ENCODE measurements at places on chromosomes 5 and 9. TPM values are rescaled to one million over a fixed set of nuclear protein-coding genes. Genes with fewer than 3 reads are reported as not detected.

Gene WDR31
- 5.3 TPM for total RNA-seq

Gene NSUN2
- 39.4 TPM for total RNA-seq

Gene GRIA1
- total RNA-seq = 141 TPM

Gene OTULINL
- 14.1 TPM for total RNA-seq

Gene IRX2
- total RNA-seq = 5.1 TPM

Gene INSL4
- total RNA-seq = not detected

Gene PCDHA10
- total RNA-seq = 11.5 TPM

Gene CENPK
- 12.0 TPM for total RNA-seq

Gene C5orf52
- not detected for total RNA-seq

Gene ADAMTSL2
- 6.0 TPM for total RNA-seq

Gene GPR150
- 0.23 TPM for total RNA-seq

Gene NEUROG1
- total RNA-seq = not detected

Gene NR2F1-AS1
- 82.4 TPM for total RNA-seq

Gene C9orf50
- 0.23 TPM for total RNA-seq

Gene DMRT3
- total RNA-seq = not detected

Gene DND1
- total RNA-seq = 0.69 TPM

Gene FREM1
- 3.5 TPM for total RNA-seq

Gene LRRTM2
- total RNA-seq = 67.6 TPM

Gene CARTPT
- total RNA-seq = 2.3 TPM

Gene NSG2
- total RNA-seq = 655 TPM

Gene ATP6V1G1
- total RNA-seq = 100 TPM

Gene AK8
- total RNA-seq = 3.5 TPM

Gene ACTBL2
- not detected for total RNA-seq

Gene SLC36A1
- 18.0 TPM for total RNA-seq

Measured in diencephalon (tissue), 1 donor.